ENCODE measurements at places on chromosomes 5 and 9.

GRCh38 chr5:168057905-168058304 is 233.5 kb upstream of the WWC1 start:
- no peak for DNase-seq

GRCh38 chr5:120599576-120599975 is 135.5 kb downstream of the PRR16 start:
- DNase-seq: peak; percentile 47

- DNase-seq: no peak
These were observed 14.9 kb downstream of the MEGF10 start for GRCh38 chr5:127305493-127305892.

GRCh38 chr5:96149546-96149945 is 187.9 kb upstream of the ELL2 start:
- no peak for DNase-seq

GRCh38 chr9:82949203-82949602 is 113.7 kb downstream of the RASEF start:
- no peak for DNase-seq

DNA sequence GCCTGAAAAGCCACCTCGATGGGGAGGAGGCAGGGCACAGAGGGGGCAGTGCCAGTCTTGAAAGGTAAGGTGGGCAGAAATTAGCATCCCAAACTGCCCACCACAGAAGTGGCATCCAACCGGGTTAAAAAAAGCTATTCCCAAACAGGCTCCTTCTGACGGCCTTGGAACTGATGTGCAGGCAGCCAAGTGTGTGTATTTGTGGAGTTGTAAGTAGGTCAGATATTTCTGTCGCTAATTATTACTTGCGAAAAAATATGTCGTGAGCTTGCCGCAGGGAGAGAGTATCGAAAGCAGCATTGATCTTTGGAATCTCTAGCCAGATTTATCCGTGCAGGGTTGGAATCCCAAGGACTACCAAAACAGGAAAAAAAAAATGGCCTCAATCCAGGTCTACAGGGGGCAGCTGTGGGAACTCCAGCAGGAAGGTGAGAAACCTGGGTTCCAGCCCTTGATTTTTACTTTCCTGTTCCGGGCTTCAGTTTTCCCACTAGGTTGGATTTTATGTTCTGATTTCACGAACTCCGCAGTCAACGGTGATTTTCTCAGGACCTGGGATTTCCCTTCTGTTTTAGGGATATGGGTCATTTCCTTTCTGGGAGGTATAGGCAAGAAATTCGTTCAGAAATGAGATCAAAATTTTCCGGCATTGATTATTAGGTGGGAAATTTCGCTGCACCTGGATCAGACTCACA is 200.8 kb downstream of the RGS3 start:
- no peak for DNase-seq

GRCh38 chr9:99118782-99119466 is 14.0 kb downstream of the TGFBR1 start:
- DNase-seq: no peak

GRCh38 chr5:114790403-114790792 is 379.3 kb downstream of the TRIM36 start:
- DNase-seq: no peak

GRCh38 chr5:4977416-4978110 is 162.6 kb upstream of the ADAMTS16 start:
- peak; percentile 67 for DNase-seq

- DNase-seq: no peak
These were observed 34.1 kb upstream of the NPR3 start for GRCh38 chr5:32677023-32677422.

DNA sequence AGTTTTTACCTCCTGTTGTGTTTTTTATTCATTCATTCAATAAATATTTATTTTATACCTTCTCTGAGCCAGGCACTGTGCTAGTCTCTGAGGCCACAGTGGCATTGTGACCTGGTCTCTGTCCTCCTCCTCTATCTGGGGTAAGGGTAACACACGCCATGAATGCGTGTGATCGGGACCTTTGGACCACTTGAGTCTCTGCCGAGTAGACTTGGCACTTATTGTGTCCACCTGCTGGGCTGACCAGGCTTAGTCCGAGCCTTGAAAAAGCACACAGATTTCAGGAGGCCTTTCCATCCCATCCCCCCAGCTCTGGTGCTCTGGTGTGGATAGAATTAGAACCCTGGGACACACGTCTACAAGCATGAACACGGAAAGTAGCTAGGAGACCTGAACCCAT is 58.7 kb downstream of the ERGIC1 start:
- DNase-seq: no peak

DNA sequence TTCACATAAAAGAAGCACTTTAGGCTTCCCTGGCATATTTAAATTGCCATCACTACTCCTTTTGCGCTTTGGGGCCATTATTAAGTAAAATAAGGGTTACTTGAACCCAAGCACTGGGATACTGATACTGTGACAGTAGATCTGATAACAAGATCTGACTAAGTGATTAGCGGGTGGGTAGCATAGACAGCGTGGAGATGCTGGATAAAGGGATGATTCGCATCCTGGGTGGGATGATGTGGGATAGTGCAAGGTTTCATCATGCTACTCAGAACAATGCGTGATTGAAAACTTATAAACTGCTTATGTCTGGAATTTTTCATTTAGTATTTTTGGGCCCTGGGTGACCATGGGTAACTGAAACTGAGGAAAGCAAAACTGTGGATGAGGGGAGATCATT is 75.1 kb downstream of the PTTG1 start:
- peak; percentile 20 for DNase-seq

- DNase-seq: no peak
These were observed 3.1 kb downstream of the FGD3 start for GRCh38 chr9:92950359-92950955.

GRCh38 chr9:36436909-36437308 is 36.8 kb upstream of the RNF38 start:
- no peak for DNase-seq

DNA sequence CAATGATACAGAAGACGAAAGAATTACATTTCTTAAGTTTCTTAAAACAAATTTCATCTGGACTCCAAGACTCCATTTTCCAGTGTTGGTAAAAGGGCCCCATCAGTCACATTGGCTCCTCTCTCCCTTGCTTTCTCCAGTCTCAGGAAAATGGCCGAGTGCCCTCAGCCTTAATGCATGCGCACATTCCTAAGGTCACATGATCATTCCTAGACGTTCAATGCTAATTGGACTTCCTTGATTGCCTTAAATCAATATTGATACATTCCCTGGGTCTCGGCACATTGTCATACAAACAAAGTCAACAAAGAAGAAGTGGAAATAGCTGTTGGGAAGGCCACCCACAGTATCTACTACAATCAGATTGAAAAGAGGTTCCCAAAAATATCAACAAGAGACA is 413.6 kb upstream of the GRAMD2B start:
- DNase-seq: no peak

DNA sequence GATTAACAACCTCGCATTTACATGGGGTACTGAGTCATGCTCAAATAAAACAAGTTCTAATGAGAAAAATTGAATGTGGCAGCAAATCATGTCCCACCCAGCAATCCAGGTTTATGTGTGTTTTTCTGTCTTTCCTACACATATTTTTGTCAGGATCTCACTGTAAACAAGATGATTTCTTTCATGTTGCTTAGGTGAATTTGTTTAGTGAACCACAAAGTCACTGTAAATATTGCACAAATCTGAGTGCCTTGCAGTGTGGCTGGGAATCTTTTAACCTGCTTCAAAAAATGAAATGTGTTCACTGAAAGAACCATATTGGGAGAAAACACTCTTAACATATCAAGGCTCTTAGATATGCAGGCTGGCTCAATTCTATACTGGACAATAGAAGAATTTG is 23.1 kb upstream of the ZCCHC7 start:
- DNase-seq: no peak

- DNase-seq: peak; percentile 48
These were observed 231.3 kb downstream of the NPR3 start for GRCh38 chr5:32942225-32942989.

DNA sequence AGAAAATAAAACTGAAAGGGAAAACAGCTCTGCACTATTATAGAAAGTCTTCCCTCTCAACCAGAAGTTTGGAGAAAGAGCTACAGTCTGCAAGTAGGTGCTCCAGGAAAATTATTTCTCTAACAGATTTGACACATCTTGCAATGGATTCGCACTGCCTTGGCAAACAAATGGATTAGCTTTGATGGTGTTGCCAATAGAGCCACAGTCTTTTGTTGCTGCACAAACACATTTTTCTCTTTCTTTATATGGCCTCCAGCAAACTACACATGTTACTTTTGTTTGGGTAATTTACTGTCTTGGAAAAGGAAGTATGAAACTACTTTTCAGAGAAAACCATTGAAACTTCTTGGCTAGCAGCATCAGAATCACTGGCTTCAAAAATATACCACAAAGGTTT is 523.1 kb downstream of the EFNA5 start:
- DNase-seq: no peak

- no peak for DNase-seq
These were observed 205.1 kb downstream of the NTRK2 start for GRCh38 chr9:84874596-84874995.

- no peak for DNase-seq
These were observed 13.1 kb downstream of the ZNF608 start for GRCh38 chr5:124733329-124733650.

DNA sequence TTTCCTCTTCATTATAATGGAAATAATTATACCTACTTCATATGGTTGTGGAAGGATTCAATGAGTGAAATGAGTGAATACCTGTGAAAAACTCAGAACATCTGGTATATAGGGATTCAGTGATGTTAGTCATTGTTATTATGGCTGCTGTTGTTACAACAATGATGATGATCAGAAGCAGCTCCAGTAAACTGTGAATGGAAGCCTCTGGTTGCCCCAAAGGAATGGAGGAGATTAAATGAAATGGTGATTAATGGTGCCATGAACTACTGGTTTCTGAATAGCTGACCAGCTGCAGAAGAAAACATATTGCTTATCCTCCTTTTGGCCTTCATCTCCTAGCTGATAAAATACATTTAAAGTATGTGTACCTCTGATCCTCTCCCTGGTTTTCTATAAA is 372.0 kb downstream of the ARHGEF28 start:
- peak; percentile 17 for DNase-seq

DNA sequence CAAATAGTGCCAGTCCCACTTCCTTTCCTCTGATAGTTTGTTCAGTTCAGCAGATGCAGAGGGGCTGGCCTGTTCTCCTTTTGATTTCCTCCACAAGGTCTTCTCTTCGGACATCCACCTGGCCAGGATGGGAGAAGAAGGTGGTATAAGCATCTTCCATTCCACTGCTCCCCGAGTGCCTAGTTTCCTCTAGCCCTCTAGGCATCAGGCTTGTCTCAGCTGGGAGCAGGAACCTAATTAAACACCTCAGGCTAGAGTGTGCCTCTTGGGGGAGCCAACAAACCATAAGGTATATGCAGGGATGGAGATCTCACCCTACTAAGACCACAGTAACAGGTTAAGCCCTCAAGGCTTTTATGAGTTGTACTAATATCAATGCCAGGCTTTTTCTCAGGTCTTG is 835 bp upstream of the DND1 start:
- no peak for DNase-seq

DNA sequence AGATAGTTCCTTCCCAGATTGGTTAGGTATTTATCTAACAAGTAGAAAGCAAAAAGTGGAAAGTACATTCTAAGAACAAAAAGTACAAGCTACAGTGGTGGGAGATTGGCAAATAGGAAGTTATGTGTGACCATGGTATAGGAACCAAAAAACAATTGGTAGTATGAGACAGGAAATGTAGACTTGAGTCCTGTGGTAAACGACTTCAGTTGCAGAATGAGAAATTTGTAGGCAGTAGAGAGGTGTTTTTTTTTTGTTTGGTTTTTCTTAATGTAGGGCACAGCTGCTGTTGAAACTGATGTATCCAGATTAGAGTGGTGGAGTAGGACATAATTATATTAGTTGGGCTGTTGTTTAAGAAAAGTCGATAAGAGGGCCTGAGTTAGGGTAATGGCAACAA is 72.0 kb downstream of the CCNH start:
- DNase-seq: no peak

DNA sequence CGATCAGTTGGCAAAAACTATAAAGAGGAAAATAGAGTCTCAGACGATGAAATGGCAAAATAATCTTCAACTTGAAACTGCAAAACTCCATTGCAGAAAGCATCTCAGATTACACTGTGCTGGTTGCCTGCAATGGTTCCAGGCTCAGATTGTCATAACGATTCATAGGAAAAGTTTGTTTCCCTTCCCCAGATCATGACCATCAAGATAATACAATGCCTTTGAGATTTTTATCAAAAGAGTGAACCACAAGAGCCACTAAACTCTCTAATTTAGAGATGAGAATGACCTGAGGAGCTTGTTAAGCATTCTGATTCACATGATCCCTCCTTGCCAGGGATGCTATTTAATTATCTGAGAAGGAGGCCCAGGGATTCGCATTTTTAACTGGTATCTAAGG is 52.6 kb upstream of the ITGA1 start:
- DNase-seq: no peak

DNA sequence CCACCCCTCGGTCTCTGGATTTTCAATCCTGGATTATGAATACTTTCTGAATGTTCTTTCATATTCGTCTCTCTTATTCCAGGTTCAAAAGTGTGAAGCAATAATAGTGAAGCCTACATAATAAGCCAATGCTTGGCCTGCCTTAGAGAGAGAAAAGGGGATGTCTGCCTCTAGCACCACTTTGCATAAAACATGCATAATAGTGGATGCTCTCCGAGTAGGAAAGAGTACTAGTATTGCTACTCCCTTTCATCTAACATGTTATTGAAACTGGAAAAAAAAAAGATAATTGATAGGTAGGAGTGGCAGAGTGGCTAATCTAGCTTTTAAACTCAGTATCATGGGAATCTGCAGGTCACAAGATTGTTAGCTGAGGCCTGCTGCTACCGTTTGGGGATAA is 158.1 kb downstream of the SPATA31D1 start:
- no peak for DNase-seq

DNA sequence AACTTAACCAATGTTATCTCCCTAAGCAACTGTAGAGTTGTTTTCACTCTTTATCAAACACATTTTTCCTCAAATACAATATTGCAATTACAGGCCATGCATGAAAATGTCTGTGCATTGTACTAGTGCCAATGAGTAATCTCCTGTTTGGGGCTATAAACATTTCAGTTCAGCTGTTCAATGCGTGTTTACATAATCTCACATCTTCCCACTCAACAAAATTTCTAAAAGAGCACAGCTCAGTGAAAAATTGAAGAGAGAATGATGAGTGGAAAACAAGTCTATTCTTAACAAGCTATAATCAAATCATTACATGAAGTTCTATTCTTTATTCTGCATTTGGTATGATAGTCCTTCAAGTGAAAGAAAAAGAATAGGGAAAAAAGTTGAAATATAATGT is 780.5 kb upstream of the CDH9 start:
- no peak for DNase-seq

GRCh38 chr9:111991179-111991578 is 94.6 kb downstream of the UGCG start:
- no peak for DNase-seq

Measured in kidney tubule cell (primary cell).